ENCODE measurements at places on chromosomes 2 and 18. TPM values are rescaled to one million over a fixed set of nuclear protein-coding genes. Genes with fewer than 3 reads are reported as not detected.

OSR1 gene
- 12.0 TPM for total RNA-seq

SAG gene
- total RNA-seq = 16.7 TPM

KIAA2012 gene
- not detected for total RNA-seq

UGT1A3 gene
- not detected for total RNA-seq

OTX1 gene
- total RNA-seq = 6.4 TPM

All from camera-type eye (tissue), 1 donor.